ENCODE measurements at places on chromosomes 4 and X.

- peak; percentile 4 for DNase-seq
These were observed 58.0 kb downstream of the SPCS3 start for GRCh38 chr4:176377780-176378179.

- no peak for DNase-seq
These were observed 34.7 kb upstream of the HPGDS start for GRCh38 chr4:94377294-94377693.

GRCh38 chr4:5045097-5045496 is 6.2 kb upstream of the STK32B start:
- DNase-seq: peak; percentile 90

GRCh38 chrX:151359931-151360871 is 36.8 kb upstream of the VMA21 start:
- DNase-seq: peak; percentile 25

GRCh38 chrX:110346681-110347080 is 12.0 kb upstream of the RTL9 start:
- no peak for DNase-seq

- peak; percentile 93 for DNase-seq
These were observed 16.4 kb upstream of the RUFY3 start for GRCh38 chr4:70705183-70706043.

DNA sequence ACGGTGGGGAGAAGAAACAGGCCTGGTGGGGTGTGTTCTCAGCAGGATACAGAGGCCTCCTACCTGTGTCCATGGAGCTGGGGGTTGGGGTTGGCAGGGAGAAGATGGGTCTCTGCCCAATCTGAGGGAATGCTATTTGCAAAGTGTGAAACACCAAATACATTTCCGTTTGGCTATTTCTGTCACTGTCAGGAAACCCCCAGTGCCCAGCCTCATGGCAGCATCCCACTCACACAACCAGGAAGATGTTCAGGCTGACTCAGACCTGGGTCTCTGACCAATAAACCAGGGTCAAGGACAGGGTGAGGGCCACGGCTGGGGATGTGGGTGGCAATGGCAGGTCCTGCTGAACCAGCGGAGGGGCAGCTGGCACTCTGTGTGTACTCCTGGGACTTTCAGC is 41.3 kb downstream of the BCOR start:
- peak; percentile 13 for DNase-seq

- DNase-seq: no peak
These were observed 114.5 kb downstream of the FAM53A start for GRCh38 chr4:1569461-1570151.

DNA sequence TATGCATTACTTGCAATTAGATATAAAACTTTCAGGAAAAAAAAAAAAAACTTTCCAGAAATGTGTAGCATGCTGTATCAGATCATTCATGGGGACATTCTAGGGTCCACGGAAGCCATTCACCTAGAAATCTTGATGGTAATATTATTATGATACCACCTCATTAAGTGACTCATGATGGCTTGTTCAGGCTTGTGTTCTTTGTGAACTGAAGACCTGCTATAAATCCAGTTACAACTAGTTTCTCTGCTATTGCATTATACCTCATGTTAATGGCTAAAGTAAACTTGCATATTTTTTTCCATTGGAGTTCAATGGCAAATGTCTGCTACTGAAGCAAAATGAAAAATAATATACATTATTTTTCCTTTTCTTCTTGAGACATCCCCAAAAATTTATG is 35.3 kb upstream of the PTPN13 start:
- DNase-seq: no peak

- DNase-seq: peak; percentile 51
These were observed 86.8 kb downstream of the DIAPH2 start for GRCh38 chrX:96771486-96771885.

GRCh38 chrX:65866146-65866545 is 173.7 kb downstream of the VSIG4 start:
- no peak for DNase-seq

DNA sequence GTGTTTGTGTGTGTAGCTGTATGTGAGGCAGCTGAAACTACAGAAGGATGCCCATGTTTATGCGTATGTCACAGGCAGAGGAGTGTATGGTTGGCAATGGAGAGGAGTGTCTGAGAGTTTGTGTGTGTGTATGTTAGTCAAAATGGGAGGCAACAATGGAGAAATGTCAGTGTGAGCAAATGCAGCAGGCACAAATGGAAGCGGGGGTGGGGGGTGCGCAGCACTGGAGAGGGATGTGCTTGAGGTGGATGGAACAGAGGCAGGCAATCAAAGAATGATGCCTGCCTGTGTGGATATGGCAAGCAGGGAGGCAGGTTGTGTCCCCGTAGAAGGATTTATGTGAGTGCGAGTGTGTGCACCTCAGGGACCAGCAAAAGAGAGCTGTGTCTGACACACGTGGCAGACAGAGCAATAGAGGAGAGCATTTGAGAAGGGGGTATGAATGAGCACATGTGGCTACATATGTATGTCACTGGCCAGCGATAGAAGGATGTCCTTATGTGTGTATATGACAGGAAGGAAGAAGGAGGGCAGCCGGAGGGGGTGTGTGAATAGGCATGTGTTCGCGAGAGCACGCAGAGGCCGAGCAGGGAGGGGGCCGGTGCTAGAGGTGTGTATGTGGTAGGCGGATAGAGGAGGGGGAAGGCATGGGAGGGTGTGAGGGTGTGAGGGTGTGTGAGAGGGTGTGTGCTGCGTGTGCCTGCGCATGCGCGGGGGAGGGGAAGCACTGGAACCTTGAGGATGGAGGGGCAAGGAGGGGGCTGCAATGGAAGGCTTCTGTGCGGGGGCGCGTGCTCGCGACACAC is 1.1 kb downstream of the PJA1 start:
- DNase-seq: no peak

DNA sequence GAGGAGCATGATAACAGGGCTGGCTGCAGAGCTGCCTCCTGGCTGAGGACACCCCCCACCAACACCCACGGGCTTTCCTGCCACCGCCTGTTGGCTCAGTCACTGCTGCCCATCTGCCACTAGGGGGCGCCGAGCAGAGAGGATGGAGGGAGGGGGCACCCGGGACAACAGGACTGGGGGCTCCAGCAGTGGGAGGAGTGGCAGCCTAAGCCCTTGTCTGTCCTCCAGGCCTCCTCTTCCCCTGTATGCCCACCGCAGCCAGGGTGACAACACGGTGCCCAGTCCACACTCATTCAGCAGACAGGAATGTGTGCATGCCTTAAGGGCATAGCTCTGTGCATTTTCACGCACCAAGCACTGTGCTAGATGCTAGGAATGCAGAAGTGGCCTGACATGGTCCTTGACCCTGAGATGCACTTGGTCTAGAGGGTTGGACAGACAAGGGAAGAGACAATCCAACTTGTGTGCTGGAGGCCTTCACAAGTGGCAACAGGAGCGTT is 149.9 kb downstream of the AMMECR1 start:
- no peak for DNase-seq

GRCh38 chrX:133215017-133215416 is 3.1 kb downstream of the TFDP3 start:
- no peak for DNase-seq

GRCh38 chr4:22444813-22445212 is 71.1 kb downstream of the ADGRA3 start:
- DNase-seq: no peak

GRCh38 chrX:121000589-121000988 is 15.0 kb upstream of the CT47A1 start:
- no peak for DNase-seq

DNA sequence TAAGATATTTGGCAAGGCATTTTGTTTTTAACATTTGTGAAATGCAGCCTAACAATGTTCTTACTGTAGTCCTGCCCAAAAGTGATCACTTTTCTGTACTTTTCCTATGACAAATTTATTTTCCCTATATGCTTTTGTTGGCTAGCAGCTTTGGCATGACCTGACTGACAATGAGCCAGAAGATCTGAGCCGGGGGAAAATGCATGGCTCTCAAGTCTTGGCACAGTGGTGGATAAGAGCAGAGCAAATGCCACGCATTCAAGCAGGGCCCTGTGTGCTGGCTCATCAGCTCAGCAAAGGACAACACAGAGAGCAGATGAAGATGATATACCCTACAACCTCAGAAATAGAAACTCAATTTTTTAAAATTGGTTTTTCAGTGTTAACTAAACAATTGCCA is 187.3 kb downstream of the ANAPC10 start:
- DNase-seq: no peak

DNA sequence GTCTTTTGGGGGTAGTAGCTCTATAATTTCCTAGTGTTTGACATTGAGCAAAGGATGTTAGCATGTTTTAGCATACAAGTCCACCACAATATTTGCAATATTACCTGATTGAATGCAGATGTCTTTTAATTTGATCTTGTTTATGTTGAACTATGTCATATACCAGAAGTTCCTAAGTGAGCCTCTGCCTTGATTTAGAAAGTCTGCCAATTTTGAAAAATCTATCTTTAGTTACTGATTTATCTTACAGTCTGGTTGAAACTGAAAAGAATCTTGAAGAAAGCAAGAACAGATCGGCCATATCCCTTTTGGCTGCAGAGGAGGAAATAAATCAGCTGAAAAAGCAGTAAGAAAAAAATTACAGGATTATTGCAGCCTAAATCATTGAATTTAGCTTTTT is 18.5 kb downstream of the SPATA18 start:
- no peak for DNase-seq

DNA sequence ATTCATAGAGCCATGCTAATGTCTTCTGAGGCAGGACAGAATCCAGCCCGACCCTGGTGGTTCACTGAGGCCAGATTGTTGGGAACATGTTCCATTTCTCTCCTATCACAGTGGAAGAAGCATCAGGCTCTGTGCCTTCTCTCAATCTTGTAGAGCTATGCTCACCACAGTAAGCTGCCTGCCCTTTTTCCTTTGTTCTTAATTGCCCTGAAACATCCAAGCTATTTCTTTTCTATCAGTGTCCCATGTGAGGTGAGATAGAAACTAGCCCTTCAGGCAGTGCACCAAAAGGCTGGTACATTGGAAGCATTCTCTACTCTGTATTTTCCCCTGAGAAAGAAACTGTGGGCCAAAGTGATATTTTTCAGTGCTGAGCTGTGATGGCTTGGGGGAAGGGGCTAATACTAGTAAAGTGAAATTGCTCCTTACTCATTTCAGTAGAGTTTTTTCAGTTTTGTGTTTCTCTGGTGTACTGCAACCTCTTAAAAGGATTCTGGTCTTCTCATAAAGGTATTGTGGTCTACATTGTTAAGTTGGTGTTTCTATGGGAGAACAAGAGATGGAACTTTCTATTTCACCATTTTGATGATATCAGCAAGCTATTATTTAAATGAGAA is 611.2 kb downstream of the RPA4 start:
- DNase-seq: no peak

DNA sequence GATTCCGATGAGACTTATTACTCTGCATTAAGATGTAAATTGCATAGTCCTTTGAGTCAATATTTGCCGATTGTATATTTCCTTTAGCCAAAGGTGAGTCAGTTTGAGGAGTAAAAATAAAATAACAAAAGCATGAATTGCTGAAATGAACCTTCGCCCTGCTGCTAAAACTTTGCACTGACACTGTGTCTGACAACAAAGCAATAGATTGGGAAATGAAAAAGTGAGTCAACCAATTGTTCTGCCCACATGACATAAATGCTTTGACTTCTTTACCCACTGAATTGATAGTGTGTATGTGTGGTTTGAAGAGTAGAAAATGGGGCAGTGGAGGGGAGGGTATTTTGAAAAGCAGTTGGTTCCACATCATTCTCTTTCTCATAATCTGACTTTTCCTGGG is 88.4 kb upstream of the AFF2 start:
- DNase-seq: no peak

DNA sequence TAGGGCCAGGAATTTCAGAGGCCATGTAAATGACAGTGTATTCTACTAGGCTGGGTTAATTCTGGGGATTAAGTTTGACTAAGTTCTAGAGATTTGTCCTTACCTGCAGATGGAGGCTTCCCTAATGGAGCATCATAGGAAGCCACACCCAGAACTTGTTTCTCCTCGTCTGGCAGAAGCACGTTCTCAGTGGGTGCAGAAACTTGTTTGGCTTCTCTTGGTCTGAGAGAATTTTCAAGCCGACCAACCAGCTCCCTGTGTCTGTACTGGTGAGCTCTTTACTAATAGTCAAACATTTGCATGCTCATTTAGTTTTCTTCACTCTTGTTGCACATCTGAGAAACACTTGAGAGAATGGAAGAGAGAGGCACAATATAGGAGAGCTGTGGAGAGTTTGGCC is 907 bp upstream of the ATP10D start:
- DNase-seq: no peak

DNA sequence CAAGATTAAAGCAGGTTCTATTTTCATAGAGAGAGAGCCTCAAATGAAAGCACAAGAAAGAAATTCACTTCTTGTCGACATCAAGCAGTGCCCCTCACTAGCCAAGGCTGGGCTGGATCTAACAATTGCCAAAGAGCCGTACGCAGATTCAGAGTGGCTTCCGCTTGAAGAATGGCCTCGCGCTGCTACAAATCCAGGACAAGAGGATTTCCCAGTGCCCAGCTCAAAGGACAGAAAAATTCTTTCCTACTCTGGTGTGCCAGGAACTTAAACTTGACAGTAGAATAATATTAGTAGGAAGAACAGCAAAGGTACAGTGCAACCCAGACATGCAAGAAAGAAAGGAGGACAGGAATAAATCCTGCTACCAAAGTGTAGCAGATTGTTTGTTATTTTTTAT is 56.5 kb upstream of the PPARGC1A start:
- no peak for DNase-seq

- no peak for DNase-seq
These were observed 636.5 kb upstream of the FRG1 start for GRCh38 chr4:189304167-189304566.

GRCh38 chr4:139893801-139894200 is 228.2 kb downstream of the MGST2 start:
- DNase-seq: no peak

- peak; percentile 11 for DNase-seq
These were observed 2.2 kb downstream of the FUNDC2 start for GRCh38 chrX:155028877-155029291.

DNA sequence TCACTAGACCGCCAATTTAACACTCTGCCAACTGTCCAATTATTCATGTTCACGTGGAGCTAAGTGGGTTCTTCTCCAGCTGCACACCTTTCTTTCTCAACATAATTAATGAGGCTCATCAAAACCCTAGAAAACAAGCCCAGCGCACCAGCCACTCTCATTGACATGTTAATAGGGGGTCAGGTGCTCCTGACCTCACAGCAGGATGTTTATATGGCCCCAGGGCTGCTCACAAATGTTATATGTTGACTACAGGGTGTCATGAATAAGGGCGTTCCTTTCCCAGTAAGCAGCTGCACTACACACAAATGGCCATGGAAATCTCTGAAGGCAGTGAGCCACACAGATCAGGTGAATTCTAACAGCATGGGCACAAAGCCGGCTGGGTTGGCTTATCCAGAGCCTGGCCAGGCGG is 209.8 kb downstream of the MGST2 start:
- DNase-seq: no peak

- no peak for DNase-seq
These were observed 6.0 kb upstream of the CENPE start for GRCh38 chr4:103204111-103204510.

- no peak for DNase-seq
These were observed 113.5 kb downstream of the DHX15 start for GRCh38 chr4:24470666-24471485.

DNA sequence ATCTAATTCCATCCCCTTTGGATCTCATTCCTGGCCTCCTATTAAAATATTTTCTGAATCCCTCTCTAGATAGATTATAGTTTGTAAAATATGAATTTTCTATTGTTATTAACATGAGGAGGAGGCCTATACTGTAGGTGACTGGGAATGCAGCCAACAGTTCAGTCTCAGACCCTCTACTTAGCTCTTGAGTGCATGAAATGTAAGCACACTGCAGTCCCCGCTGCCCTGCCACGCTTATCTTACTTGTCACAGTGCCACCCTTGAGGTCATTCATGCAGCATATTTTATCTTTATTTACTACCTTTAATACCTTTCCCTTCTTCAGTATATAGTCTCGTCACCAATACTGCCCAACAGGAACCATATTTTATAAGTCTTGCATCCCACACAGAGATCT is 151.0 kb downstream of the CAMK2D start:
- DNase-seq: no peak

Data from suppressor macrophage (primary cell).